Posterior vena cava (tissue), 2 donors: ENCODE measurements at places on chromosomes 6 and 20.
A peak's percentile ranks its signal among the peaks of the same experiment; 100 is the strongest.

DNA sequence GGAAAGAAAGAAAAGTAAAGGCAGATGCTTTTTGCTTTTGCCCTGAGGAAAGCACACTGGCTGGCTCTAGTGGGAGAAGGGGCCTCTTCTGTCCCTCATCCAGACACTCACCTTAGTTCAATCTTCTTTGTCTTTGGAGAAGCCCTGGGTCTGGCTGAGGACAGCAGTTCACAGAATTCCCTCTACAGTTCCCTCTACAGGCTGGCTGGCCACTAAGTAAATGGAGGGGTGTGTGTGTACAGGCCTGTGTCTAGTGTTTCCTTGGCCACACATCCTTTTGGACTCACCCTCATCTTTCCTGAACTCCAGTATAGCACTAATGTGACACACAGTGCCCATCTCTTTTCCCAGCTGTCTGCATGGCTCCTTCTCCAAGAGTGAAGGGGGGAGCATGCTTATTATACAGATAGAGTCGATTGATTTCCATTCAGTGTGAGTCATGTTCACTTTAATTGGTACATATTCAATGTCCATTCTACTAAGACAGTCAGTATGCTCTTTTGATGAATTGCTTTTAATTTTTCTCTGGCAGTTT lies 26.0 kb upstream of the CLVS2 start:
- DNase-seq = no peak

GRCh38 chr6:72560721-72561593 lies 60.9 kb upstream of the KCNQ5 start:
- no peak for DNase-seq

GRCh38 chr20:58673119-58673518 lies 19.5 kb upstream of the NPEPL1 start:
- no peak for DNase-seq

DNA sequence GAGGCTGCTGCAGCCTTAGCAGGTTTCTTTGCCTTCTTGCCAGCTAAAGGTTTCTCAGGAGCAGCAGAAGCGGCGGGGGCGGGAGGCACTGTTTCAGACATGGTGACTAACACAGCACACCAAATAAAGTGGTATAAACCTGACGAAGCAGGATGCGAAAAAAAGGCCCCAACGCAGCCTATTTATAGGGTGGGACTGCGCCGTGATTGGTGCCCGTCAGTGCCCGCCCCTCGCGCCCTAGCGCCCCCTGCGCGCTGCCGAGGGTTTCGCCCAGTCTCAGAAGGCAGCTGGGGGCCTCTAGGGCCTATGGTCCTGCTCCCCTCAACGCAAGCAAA lies 55.0 kb downstream of the TRIM38 start:
- DNase-seq = peak; percentile 93

GRCh38 chr20:33278700-33279099 lies 4.3 kb upstream of the BPIFB1 start:
- no peak for DNase-seq

- no peak for DNase-seq
These were observed 240.6 kb downstream of the FOXC1 start for GRCh38 chr6:1850121-1850839.

DNA sequence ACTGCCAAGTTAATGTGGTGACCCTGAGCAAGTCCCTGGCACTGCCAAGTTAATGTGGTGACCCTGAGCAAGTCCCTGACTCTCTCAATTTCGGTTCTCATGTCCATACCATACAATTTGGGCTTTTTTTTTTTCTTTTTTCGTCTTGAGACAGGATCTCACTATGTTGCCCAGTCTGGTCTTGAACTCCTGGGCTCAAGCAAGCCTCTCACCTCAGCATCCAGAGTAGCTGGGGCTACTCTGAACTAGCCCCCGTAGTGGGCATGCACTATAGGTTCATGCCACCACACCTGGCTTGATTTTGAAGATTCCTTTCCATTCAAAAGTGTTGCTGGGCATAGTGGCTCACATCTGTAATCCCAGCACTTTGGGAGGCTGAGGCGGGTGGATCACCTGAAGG lies 100.0 kb upstream of the FOXP4 start:
- no peak for DNase-seq

DNA sequence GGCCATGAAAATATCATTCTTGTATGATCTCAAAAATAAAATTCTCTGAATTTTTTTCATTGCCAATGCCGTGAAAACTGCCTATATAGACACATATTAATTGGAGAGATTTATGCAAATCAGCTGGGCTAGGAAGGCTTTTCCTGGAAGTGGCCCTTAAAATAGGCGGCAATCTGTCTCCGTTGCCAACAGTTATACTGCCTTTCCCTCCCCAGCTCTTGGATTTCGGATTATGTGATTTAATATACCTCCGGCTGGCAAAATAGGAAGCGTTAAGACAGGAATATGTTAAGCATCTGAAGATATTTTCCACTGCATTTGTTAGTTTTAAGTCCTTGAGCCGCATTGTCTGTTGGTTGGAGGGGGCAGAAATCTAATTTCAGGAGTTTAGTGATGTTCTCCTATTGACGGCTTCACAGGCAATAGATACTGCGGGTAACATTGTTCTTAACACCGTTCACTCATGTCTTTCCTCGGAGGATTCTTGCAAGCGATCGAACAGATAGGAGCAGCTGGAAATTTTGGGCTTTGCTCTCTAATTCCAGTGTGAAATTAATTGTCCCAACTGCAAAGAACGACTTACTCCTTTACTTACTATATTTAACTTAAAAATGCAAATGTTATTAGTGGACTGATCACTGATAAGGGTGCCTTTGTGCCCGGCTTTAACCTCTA lies 113.3 kb downstream of the LINC00237 start:
- no peak for DNase-seq

DNA sequence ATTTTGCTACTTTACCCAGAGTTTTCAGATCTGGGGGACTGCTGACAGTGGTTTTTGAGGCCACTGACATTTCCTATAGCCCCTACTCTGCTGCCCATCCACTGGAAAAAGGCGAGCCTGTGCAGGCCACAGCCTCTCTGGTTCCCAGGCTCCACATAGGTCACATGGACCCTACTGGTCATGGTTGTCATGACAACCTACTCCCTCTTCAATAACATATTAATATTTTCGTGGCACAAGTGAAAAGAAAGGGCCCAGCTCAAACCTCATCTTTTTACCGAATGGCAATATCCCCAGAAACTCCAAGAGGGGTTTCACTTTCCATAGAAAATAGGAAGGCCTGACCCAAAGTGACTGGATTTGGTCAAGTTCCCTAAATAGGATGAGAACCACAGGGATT lies 11.0 kb upstream of the FOXO3 start:
- DNase-seq = no peak

GRCh38 chr20:25136643-25137559 lies 55.0 kb upstream of the VSX1 start:
- peak; percentile 94 for DNase-seq

DNA sequence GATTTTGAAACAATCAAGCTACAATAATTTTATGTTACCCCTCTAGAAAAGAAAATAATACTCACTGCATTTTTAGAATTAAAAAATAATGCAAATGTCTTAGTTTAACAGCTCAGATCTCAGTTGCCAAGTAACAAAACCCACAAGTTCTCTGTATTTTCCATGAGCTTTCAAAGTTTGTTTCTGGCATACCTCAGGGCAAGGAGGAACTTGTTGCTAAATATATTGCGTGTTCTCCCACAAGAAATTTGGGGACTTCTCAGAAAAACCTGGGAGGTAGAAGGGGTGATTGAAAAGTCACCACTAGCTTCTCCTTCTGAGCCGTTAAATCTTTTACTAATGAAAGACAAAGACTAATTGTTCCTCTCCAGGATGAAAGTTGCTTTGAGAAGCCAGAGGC lies 236.8 kb upstream of the MARCKS start:
- no peak for DNase-seq

- DNase-seq = no peak
These were observed 87.3 kb upstream of the SLC22A16 start for GRCh38 chr6:110563711-110564110.

- DNase-seq = no peak
These were observed 33.3 kb downstream of the EPB41L2 start for GRCh38 chr6:131029626-131030297.

- DNase-seq = no peak
These were observed 1.3 kb downstream of the ATRN start for GRCh38 chr20:3472105-3472504.

- no peak for DNase-seq
These were observed 58.7 kb upstream of the SLC2A12 start for GRCh38 chr6:134111062-134111677.

- DNase-seq = no peak
These were observed 3.9 kb downstream of the CD109 start for GRCh38 chr6:73699676-73700459.

DNA sequence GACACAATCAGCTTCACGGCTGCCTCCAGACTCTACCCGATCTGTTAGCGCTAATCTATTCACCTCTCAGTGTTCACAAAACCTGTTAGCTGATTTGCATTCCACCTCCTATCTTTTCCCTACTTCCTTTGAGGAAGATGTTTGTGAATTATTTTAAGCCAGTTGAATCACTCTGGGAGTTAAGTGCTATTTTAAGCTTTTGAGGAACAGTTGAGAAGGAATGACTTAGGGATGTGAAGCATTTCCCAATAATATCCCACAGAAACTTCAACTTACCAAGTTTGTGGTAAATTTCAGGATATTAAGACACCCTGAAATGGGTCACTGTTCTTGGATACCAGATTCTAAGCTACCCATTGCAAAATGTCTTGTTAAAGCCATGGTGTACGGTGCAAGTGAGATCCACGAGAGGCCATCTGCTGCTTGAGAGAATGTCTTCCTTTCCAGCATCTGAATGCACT lies 145.2 kb upstream of the CITED2 start:
- no peak for DNase-seq

DNA sequence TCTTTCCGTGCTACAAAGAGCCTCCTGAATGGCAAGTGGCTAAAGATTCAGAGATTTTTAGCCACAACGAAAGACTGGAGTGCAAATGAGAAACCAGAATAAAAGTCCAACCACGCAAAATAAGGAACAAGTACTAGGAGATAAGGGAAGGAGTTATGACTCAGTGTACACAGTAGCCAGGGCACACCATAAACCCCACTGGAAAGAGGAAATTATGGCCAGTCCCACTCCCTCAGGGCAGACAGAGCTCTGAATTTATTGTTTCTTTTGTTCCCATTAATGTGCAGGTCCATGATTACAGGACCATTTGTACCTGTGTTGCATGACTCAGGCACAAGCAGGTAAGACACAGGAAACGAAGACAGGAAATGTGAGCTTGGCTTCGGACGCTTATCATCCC lies 150.3 kb upstream of the PREP start:
- no peak for DNase-seq

- no peak for DNase-seq
These were observed 18.6 kb downstream of the SNX14 start for GRCh38 chr6:85574932-85575598.

DNA sequence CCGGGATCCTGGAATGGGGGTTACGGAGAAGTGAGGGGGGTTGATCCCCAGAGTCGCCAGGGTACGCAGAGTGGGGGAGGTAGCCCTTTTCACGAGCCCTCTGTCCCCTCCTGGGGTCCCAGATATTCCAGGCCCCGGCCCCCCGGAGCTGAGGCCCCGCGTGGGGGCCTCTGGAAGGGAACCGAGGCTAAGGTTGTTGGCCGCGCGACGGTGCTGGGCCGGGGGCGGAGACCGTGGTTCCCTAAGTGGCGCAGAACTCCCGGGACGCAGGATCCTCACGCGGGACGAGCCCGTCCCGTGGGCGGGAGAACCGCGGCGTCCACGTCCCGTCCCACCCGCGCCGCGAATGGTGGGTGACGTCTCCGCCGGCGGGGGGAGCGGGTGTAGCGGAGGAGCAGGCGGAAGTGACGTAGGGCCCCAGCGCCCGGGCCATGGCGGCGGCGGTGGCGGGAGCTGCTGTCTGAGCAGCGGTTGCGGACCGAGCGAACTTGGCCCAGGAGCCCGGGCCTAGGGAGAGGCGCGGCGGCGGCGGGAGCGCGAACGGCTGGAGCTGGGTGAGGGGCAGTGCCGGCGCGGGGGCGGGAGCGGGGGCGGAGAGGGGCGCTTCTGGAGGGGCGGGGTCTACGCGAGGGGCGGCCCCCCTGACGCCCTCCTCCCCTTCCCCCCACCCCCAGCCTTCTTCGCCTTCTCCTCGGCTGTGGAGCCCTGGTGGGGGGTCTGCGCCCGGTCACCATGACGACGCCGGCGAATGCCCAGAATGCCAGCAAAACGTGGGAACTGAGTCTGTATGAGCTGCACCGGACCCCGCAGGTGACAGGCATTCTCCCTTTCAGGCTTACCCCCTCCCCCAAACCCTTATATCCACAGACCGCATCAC lies at the start of gene RING1:
Gene RING1, plus strand, starts transcription at position 410 of the 877 bp plus-strand sequence. Its CDS starts 323 bp downstream, at position 733.
- peak; percentile 97 for DNase-seq

DNA sequence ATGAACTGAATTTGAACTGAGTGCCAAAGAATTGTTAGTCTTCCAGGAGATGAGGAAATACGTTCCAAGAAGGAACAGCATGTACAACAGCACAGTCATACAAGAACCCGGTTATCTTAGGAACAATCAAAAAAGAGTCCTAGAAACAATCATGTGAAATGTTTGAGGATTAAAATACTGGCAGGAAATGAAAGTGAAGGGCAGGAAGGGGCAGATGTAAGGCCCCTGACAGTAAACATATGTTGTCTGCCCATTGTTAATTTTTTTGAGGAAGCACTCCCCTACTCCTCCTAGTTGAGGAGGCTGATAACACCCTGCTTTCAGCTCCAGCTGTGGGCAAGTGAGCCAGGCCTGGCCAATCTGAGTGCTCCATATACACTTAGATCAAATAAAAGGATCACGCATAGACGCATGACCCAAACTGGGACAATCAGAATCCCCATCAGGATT lies 220.9 kb downstream of the HACE1 start:
- DNase-seq = no peak

DNA sequence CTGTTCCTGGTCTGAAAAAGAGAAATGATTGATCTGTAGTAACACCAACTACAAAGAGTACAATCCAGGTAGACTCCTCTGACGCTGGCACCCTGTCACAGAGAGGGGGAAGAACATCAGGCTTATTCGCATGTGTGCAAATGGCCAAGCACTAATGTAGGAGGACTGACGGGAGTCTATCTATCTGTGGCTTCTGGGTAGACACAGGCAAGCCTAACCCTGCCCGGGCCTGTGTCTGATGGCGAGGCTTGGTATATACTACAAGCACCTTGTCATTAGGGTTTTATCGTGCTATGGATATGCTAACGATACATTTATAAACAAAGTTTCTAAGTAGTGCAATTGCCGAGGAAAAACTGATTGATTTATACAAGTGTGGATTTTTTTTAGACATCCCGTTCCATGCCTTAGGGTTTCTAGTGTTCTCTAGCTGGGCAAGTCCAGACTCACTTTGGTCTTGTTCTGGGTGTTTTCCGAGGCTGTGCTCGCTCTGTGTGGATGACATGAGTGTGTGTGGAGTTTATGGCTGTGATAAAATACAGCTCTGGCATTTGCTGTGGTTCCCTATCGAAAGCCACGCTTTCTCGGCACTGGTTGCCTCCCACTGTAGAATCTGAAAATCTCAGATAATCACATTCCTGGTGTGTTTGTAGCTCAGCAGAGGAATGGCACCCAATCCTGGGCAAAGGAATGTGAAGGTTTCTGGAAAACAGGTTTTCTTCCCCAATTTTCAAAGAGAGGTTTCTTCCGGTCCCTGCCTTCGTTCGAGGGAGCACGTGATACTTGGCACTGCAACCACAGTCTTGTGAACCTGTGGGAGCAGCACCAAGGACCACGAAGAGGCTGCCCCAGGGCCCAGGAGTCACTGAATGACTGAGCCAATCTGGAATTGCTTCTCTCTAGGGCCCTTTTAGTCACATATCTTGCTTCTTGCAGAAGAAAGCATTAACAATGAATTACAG lies 67.5 kb upstream of the EDN1 start:
- DNase-seq = no peak

- DNase-seq = no peak
These were observed 40.6 kb downstream of the TRIM38 start for GRCh38 chr6:26003102-26003694.

- DNase-seq = no peak
These were observed 241.0 kb downstream of the SLC24A3 start for GRCh38 chr20:19453410-19453809.
